Myocyte (in vitro differentiated cells): ENCODE measurements at places on chromosomes 4 and X.
A peak's percentile ranks its signal among the peaks of the same experiment; 100 is the strongest.

- DNase-seq: peak; percentile 42
Measured at GRCh38 chr4:47075919-47076318, 44.6 kb downstream of the GABRB1 start.

- DNase-seq: no peak
Measured at GRCh38 chr4:155765149-155765548, 6.3 kb downstream of the GUCY1B1 start.

- no peak for DNase-seq
Measured at GRCh38 chr4:92060333-92060732, 243.4 kb upstream of the GRID2 start.

- no peak for DNase-seq
Measured at GRCh38 chr4:83328521-83329187, 6.0 kb downstream of the HPSE start.

DNA sequence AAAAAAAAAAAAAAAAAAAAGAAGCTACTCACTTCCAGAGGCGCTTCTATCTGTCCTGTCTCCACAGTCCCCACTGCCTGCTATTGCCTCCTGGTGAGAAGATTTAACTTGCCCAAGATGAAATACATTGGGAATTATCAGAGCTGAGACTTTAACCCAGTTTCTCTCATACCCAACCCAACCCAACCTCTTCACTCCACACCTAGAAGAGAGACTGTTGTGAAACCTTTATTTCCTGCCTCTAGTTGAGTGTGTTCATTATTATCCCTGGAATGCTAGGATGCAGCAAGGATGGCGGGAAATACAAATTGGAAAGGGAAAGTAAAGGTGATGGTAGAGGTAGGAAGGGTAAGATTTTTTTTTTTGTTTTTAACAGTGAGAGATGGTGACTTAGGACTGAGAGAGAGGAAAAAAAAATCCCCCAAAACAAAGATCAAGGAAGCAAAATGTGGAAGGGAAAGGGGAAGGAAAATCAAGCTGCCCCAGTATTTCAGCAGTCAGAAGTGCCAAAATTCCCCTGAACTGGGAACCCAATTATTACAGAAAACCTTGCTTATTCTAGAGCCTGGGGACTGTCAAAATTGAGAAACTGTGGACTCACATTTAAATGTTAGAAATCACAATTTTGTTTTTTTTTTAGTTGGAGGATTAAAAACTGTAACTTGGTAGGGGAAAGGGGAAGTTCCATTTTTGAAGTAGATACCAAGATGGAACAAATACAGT is 253.0 kb downstream of the PTTG2 start:
- DNase-seq: no peak

DNA sequence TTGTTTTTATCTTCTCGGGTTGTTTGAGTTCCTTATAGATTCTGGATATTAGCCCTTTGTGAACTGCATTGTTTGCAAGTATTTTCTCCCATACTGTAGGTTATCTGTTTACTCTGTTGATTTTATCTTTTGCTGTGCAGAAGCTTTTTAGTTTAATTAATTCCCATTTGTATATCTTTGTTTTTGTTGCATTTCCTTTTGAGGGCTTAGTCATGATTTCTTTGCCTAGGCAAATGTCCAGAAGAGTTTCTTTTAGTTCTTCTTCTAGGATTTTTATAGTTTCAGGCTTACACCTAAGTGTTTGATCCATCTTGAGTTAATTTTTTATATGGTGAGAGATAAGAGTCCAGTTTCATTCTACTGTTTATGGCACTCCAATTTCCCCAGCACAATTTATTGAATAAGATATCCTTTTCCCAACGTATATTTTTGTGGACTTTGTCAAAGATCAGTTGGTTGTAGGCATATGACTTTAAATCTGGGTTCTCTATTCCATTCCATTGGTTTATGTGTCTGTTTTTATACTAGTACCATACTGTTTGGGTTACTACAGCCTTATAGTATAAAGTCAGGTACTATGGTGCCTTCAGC is 54.3 kb downstream of the EGF start:
- DNase-seq: no peak

GRCh38 chr4:4384837-4385236 is 2.1 kb upstream of the NSG1 start:
- DNase-seq: peak; percentile 33

DNA sequence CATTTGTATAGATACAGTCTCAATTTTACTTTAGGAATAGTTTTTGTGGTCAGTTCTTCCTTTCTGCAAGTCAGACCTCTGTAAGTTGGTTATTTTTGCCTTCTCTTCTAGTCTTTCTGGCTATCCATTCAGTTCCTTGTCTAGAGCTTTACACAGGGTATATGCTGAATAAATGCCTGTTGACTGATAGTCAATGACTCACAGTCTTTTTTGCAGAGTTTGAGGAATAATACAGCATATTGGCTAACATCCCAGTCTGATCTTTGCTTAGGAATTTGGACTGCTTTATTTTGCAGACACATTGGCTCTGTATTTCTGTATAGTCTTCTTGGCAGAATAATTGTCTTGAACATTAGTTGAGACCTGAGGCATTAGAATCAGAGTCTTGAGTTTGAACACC is 132.4 kb downstream of the MAGEC1 start:
- no peak for DNase-seq

- peak; percentile 66 for DNase-seq
Measured at GRCh38 chr4:24488399-24489164, 95.8 kb downstream of the DHX15 start.

DNA sequence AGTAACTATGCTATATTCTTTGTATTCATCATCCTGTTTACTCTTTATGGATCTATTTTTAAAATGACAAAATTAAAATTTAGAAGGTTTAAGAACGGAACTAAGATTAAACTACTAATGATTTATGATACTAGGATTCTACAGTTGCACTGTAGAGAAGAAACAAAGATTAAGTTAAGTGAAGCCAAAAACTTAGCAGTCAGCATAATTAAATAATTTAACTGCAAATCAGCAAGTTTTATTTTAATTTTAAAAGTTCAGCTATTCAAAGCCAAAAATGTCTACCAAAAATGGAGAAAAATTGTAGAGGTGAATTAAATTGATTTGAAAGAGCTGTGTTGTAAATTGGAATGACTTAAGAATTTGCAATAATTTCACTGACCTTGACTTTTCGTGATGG is 30.8 kb downstream of the NDST4 start:
- no peak for DNase-seq

DNA sequence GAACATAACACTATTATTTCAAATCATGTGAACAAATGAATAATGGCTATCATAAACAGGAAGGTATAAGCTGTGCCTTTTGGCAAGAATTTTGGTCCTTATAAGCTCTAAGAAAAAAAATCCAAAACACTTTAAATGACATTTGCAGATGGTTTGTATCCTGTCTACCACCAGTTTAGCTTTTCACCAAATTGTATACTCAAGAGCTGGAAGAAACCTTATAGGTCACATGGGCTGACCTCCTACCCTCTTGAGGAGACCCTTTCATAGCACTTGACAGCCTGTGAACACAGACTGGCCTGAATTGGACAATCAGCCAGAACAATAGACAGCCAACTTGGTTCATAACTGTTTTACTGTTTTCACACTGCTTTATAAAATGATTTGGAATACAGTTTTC is 24.3 kb downstream of the USP26 start:
- DNase-seq: no peak

GRCh38 chr4:151175233-151175632 is 75.8 kb downstream of the RPS3A start:
- DNase-seq: no peak

GRCh38 chr4:109472343-109472761 is 38.7 kb downstream of the SEC24B start:
- DNase-seq: peak; percentile 51

- no peak for DNase-seq
Measured at GRCh38 chr4:146846882-146847281, 98.8 kb downstream of the TTC29 start.

DNA sequence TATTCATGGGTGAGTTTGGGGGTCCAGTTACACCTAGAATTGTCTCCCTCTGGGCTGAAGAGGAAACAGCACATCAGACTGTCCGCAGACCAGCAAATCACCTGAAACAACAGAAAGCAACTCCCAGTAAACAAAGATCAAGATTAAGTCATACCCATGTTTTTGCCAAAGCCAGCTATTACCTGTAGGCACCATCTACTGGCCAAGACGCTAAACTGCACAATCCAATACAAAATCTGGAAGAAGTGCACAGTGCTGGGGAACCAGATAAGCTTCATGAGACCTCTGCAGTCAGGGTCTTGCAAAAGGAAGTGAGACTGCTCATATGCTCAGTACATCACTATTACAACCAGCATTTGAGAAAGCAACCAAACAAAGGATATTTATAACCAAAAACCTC is 157.5 kb upstream of the ITM2A start:
- no peak for DNase-seq

DNA sequence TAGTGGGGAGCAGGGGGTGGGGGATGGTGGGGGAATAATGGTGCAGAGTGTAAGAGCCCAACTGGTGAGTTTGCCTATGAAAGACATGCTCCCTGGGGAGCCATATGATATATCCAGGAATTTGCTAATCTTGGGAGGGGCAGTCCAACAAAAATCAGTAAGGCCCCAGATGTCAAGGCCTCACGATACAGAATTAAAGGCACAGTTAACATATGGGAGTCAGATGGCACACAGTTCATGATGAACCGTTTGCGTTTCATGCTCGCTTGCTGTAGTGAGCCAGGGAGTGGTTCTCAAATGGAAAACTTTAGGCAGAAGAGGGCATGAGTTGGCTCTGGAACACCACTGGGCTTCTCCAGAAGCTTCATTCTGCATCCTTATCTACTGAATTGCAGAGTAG is 33.9 kb upstream of the VCX2 start:
- no peak for DNase-seq

- DNase-seq: no peak
Measured at GRCh38 chrX:98380556-98380955, 1496.8 kb downstream of the RPA4 start.

GRCh38 chrX:20442597-20442996 is 175.9 kb upstream of the RPS6KA3 start:
- peak; percentile 75 for DNase-seq

DNA sequence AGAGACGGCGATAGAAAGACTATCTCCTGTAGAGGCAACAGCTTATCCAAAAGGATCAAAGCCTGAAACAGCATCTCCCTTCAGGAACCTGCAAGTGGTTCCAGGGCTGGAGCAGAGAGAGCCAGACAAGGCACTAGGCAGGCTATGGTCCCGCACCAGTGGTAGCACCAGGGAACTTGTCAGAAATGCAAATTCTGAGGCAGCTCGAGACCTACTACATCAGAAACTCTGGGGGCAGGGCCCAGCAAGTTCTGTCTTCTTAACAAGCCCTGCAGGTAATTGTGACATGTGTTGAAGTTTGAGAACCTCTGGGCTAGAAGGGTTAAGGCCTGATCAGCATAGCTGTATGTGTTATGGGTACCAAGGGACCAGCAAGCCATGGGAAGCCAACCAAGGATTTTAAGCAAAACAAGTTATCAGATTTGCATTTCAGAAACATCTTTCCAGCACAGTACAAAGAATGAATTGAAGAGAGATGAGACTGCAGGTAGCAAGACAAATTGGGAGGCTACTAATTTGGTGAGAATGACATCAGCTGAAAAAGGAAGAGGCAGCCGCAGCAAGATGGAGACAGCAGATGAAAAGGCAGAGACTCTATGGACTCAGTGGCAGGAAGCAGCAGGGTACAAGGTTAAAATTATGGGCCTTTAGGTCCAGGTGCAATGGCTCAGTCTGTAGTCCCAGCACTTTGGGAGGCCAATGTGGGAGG is 139.7 kb downstream of the TSPAN5 start:
- DNase-seq: no peak

DNA sequence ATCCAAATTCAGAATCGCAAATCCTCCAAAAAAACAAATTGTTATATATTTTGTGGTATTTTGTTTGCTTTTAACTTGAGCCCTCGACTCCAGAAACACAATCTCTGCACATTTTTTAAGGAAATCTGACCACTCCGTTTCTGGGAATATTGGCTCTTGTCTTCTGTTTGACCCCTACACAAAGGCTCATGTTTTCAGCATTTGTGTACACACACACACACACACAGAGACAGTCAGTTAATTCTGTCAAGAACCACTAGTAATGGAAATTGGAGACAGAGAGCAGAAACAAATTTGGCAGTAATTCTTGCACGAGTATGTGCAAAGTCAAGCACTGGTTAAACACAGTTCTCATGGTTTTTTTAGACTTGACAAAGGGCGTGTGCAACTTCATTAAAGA is 115.4 kb downstream of the AFAP1 start:
- DNase-seq: no peak

GRCh38 chrX:115584696-115585095 is 23.7 kb downstream of the PLS3 start:
- no peak for DNase-seq

DNA sequence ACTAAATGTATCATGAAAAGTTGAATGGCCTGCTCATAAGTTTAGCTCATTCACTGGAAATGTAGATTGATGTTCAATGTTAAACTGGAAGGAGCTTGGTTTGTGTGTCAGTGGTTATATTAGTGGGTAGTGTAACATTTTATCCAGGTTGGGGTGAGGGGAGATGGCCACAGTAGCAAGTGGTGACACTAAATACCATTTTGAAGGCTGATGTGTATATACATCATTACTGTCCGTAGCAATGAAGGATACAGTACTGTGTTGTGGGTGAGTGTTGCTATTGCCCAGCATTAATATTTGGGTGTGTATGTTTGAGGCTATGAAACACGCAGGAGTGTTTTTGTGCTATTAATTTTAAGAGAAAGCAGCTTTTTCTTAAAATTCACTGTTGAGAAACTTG is 6.3 kb downstream of the HMGB3 start:
- DNase-seq: no peak

GRCh38 chr4:189785257-189785656 is 155.4 kb upstream of the FRG1 start:
- DNase-seq: no peak

- DNase-seq: no peak
Measured at GRCh38 chr4:11532138-11532537, 103.4 kb upstream of the HS3ST1 start.

GRCh38 chr4:18398661-18399060 is 377.1 kb upstream of the LCORL start:
- no peak for DNase-seq

DNA sequence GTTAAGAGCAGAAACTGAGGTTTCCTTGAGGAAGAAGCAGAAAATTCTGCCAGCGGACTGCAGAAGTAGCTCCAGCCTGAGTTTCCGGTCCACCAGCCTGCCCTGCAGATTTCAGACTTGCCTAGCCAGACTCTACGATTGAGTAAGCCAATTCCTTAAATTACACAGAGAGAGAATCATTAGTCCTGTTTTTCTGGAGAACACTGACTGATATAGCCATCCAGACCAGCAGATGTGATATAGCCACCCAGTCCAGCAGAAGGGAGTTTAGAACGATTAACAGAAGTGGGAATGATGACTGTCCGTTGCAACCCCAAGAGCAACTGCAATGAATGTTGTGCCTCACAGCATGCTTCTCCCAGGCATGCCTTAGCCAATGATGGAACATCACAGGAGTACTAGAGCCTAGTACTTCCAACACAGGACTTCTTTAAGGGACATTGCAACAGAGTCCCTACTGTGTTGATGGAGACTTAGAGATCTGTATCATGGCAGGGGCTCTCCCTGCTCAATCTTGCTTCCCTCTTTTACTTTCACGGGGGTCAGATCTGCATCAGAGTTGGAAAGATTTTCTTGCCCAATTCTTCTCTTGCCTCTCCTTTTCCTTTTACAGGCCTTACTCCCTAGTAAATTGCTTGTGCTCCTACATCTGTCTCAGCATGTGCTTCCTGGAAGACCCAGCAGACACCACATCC is 264.6 kb upstream of the CLNK start:
- DNase-seq: no peak

- DNase-seq: no peak
Measured at GRCh38 chrX:24124244-24124799, 25.2 kb upstream of the ZFX start.

- DNase-seq: peak; percentile 48
Measured at GRCh38 chr4:4541040-4541631, 712 bp downstream of the STX18 start.
